ENCODE measurements at places on chromosomes 11 and 22.
A peak's percentile ranks its signal among the peaks of the same experiment; 100 is the strongest.

DNA sequence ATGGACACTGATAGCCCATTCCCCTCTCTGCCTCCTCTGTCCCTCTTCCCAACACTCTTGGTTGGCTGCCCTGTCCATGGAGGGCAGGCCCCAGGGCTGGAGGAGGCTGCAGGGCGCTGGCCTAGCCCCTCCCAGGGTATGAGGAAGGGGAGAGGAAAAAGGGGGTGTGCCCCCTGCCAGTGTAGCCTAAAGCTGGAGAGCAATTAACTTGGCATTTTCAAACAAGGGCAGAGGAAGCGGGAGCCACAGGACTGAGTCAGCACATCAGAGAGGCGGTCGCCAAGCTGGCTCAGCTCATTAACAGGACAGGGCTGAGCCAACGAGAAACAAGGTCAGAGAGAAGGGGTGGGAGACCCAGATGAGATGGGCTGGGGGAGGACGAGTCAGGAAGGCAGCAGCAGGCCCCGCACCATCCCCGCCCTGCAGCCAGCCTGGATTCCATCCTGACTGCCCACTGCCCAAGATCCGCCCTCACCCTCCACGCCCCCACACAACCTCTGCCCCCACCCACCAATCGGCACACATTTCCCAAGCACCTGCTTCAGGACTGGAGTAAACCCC is 76.3 kb downstream of the BUD13 start:
- DNase-seq = no peak

GRCh38 chr11:3000032-3000961 is 8.2 kb upstream of the NAP1L4 start:
- no peak for DNase-seq

- DNase-seq = no peak
These were observed 64.5 kb downstream of the MACROD1 start for GRCh38 chr11:64101461-64101860.

GRCh38 chr11:59756558-59756840 is 1.3 kb downstream of the STX3 start:
- DNase-seq = no peak

DNA sequence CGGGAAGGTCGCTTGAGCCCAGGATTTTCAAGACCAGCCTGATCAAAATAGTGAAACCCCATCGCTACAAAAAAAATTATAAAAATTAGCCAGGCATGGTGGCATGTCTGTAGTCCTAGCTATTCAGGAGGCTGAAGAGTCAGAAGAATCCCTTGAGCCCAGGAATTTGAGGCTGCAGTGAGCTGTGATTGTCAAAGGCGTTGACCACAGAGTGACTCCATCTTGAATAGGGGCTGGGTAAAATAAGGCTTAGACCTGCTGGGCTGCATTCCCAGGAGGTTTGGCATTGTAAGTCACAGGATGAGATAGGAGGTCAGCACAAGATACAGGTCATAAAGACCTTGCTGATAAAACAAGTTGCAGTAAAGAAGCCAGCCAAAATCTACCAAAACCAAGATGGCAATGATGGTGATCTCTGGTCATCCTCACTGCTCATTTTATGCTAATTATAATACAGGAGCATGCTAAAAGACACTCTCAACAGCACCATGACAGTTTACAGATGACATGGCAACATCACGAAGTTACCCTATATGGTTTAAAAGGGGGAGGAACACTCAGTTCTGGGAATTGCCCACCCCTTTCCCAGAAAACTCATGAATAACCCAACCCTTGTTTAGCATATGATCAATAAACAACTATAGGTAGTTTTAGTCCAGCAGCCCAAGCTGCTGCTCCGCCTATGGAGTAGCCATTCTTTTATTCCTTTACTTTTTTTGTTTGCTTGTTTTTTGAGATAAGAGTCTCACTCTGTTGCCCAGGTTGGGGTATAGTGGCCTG is 2.8 kb upstream of the RDX start:
- DNase-seq = no peak

DNA sequence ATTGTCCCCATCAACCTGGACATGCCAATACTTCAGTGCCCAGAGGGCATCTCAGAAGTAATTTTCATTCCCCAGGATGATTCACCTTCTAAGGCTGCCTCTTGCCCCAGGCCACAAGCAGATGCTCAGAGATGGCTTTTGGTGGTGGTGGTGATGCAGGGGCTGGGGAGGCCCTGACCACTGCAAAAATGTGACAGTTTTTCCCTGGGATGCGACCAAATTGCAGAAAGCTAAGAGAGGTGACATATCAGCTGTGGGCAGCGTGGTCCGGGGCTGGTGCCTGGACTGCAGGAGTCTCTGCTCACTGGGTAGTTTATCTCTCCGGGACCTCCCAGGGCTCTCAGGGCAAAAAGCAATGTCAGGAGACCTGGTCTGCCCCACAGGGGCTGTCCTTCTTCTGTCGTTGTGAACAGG is 39.7 kb upstream of the ACCSL start:
- DNase-seq = no peak

GRCh38 chr11:81892770-81893635 is 840.7 kb downstream of the FAM181B start:
- no peak for DNase-seq

GRCh38 chr11:124898711-124899110 is 1.0 kb upstream of the ROBO4 start:
- DNase-seq = no peak

DNA sequence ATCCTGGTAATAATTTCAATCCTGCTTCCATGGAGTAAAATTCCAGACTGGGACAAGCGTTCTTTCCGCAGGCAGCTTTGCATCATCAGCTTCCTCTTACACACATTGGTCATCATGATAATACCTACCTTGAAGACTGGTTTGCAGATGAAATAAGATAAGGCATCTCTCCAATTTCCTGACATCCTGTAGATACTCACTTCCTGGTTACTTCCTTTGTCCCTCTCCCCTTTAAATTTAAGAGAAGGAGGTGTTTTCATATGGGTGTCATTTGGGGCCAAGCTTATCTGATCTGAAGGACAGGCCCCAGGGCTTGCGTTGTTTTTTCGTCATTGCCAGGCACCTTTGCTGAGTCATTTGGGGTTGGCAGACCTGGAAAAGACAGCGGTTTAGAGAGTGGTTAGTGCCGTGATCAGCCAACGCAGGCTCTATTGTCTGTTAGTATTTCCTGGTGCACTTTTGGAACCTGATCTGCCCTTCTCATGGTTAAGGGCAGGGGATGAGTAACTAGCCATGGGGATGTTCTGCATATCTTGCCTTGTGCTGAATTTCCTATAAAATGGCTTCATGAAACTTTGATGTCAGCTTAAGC is 24.1 kb downstream of the GRAMD1B start:
- DNase-seq = peak; percentile 22

- no peak for DNase-seq
These were observed 76.9 kb downstream of the BCR start for GRCh38 chr22:23256986-23257888.

DNA sequence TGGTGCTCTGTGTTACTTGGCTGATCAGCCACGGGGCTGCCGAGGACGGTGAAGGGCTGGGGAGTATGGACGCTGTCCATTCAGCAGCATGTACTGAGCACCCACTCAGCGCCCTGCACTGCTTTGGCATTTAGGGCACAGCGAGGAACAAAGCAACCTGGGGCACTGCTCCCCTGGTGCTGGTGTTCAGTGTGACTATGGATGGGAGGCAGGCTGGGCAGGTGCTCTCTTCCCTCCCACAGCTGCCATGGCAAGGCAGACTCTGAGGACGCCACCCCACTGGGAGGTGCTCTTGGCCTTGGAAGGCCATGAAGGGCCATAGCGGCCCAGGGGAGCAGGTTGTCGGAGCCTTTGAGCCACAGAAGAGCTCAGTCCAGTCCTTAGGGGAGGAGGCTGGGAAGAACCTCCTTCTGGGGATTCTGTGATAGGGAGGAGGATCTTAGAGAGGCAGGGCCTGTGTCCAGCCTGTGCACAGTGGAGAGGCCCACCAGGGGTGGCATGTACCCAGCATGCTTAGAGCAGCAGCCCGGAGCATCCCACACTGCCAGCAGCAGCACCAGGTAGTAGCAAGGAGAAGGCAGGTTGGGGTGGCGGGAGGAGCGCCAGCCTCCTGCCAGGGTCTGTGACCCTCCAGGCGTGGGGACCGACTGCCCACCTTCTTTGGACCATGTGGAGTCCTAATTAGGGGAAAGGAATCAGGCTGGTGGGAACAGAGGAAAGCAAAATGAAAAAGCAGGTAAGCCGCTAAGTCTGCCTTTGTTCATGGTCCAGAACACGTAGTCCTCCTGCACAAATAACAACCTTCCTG is 141.8 kb downstream of the MPPED1 start:
- DNase-seq = no peak

- peak; percentile 42 for DNase-seq
These were observed at the start of gene LRP4 for GRCh38 chr11:46918083-46918787. Gene LRP4, minus strand, starts transcription at chr11:46918550. Its CDS starts 171 bp downstream, at chr11:46918379.

DNA sequence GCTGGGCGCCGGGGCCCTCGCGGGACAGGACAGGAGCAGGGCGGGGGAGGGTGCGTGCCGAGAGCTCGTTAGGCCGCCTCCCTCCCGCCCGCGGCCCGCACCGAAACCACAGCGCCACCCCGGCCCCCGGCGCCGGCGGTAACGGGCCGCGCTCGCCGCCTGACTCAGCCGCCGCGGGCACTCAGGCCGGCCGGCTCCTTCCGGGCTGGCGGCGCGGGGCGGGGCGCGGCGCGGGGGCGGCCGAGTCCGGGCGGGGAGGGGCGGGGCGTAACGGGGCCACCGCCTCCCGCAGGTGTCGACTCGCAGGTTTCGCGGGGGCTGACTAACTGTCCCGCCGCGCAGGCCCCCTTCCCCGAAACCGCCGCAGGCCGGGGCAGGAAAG is at the start of gene AP5B1:
Gene AP5B1, minus strand, starts transcription at position 207 of the 382 bp plus-strand sequence. CDS start 385 bp downstream, outside the sequence.
- peak; percentile 70 for DNase-seq

DNA sequence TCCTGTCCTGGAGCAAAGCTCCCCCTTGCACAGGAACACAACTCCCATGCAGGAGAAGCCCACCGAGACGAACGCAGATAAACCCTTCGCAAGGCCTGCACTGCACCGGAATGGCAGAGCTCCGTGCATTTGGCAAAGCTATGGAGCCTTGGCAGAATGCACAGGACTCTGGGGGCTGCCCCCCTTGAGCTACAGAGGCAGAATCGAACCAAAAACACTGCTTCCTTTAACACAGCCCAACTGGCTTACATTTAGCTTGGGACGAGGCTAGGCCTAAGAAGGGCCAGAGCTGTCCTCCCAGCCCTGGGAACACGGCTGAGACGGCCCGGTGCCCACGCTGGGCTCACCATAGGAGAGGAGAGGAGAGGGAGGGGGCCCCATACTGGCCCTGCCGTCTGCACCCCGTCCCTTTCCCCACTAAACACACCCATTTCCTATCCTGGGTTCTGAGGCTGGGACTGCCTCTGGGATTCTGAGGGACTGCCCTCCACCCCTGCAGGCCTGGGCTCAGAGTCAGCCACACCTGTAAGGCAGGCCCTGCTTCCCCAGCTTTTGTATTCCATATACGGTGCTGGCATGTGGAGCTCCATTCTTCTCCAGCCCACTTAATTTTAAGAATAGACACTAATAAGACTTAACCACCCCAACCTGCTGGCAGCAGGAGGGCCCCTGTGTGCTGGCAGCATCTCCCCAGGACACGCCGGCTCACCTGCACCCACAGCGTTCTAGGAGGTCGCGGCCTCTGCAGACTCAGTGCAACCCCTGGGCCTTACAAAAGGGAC is 32.9 kb downstream of the PPM1F start:
- no peak for DNase-seq

GRCh38 chr11:66864924-66865697 is 8.2 kb downstream of the LRFN4 start:
- DNase-seq = no peak

DNA sequence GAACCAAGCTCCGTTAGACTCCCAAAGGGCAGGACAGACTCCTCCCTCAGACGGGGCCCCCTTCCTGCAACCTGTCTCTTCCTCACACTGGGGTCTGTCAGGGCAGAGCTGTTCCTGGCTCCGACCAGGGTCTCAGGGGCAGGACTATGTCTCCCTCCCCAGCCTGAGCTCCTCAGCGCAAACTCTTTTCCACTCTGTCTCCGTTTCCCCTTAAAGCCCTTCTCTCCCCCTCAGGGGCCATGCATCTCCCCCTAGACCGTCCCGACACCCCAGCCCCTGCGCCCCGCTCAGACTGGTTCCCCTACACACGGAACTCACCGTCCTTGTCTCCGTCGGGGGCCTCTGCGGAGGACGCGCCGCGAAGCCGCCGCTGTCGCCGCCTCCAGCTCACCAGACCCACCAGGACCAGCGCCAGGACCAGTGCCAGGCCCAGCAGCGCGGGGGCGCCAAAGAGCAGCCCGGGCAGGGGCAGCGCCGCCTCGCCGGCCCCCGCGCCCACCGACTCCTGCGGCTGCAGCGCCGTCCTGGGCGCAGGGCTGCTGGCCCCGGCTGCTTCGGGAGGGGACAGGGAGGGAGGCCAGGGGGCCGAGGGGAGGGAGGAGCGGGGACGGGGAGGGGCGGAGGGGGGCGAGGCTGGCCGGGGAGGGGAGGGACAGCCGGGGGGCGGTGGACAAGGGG is 684 bp downstream of the TNFRSF13C start:
- peak; percentile 80 for DNase-seq

- no peak for DNase-seq
These were observed 89.9 kb upstream of the LDLRAD3 start for GRCh38 chr11:35853971-35854370.

DNA sequence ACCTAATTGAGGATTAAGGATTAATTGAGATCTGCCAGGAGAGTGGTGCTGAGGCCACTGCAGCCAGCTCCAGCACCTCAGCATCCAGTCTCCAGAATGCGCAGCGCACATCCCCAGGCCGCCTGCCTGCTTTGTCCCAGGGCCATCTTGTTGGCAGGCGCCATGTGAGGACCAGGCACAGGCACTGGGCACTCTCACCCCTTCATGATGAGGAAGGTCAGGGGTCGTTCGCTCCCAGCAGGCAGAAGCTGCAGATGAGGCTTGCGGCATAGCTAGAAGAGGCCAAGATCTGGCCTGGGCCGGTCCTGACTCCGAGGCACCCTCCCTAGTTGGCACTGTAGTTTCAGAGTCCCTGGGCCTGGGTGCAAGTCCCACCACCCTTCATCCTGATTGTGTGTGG is 6.4 kb downstream of the CABP2 start:
- no peak for DNase-seq

GRCh38 chr22:21014726-21015465 is at the start of gene P2RX6:
Gene P2RX6, plus strand, starts transcription at chr22:21015165. Its CDS starts 10 bp downstream, at chr22:21015175.
- DNase-seq = peak; percentile 8

GRCh38 chr22:33275073-33275443 is 216.9 kb upstream of the SYN3 start:
- DNase-seq = no peak

GRCh38 chr11:1564535-1565172 is 7.4 kb downstream of the DUSP8 start:
- no peak for DNase-seq
